ENCODE measurements at places on chromosomes 11 and 22. TPM values are rescaled to one million over a fixed set of nuclear protein-coding genes. Genes with fewer than 3 reads are reported as not detected.

NCF4 gene
- not detected for total RNA-seq

- no peak for DNase-seq
Observed at GRCh38 chr22:25090225-25090890, 109.3 kb upstream of the CRYBB3 start.

OR52I2 gene
- total RNA-seq: not detected

LRRC32 gene
- total RNA-seq: 13.4 TPM

FGF19 gene
- total RNA-seq: not detected

DNA sequence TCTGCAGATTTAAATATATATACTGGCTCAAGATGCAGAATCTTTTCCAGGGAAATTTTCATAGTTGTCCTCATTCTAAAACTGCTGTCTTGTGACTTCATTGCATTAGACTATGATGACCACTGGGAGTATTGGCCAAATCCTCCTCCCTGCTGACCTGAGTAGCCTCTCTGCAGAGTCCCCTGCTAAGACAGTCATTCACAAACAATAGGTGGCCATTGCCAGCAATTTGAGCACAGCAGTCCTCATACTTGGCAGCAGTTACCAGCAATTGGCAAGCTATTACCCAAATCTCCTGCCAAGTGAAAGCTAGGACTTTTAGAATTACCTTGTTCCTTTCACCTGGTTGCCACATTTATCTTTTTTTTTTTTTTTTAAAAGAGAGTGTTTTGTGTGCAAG lies 325.8 kb downstream of the FAT3 start:
- no peak for DNase-seq

PPP1R14B gene
- 418 TPM for total RNA-seq

DNA sequence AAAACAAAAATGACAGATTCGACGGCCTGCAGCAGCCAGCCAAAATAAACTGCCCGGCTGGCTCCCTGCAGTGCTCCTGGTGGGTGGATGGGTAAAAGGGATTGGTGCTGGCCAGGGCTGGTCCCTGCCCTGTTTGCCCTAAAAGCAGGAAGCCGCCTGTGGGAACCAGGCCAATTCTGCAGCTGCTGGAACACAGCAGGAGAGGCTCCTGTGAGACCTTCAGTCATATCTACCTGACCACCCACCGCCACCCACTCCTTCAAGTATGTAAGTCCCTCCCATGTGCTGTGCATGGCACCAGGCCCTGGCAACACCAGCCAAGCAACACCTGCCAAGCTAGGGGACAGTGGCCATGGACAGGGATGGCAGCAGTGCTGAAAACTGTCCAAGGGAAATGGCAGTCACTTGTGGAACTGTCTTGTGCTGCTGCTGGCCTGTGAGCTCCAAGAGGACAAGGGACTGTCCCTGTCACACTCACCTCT lies 48.7 kb upstream of the ARFGAP3 start:
- DNase-seq: no peak

DNA sequence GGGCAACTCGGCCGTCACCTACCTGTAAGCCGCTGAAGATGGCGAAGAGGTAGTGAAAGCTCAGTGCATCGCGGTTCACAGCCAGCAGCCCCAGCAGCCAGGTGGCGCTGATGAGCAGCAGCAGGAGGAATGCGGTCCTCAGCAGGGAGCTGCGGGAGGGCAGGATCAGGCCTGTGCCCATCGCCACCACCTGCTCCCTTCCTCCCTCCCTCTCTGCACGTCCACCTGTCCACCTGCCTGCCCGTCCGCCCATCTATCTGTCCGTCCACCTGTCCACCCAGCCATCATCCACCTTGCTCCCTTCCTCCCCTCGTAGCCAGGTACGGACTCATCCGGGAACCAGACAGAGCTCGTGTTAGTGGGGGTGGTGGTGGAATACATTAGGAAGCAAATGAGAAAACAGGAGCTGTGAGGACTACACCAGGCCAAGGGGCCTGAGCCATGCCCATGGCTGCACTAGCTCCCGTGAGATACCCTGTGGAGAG lies 32.2 kb downstream of the TRMU start:
- DNase-seq: peak; percentile 33

GRCh38 chr11:72673943-72674828 lies at the start of gene PDE2A:
TSS of gene PDE2A (minus strand) at chr11:72674422. CDS start at chr11:72674207, 215 bp downstream.
- no peak for DNase-seq

DNA sequence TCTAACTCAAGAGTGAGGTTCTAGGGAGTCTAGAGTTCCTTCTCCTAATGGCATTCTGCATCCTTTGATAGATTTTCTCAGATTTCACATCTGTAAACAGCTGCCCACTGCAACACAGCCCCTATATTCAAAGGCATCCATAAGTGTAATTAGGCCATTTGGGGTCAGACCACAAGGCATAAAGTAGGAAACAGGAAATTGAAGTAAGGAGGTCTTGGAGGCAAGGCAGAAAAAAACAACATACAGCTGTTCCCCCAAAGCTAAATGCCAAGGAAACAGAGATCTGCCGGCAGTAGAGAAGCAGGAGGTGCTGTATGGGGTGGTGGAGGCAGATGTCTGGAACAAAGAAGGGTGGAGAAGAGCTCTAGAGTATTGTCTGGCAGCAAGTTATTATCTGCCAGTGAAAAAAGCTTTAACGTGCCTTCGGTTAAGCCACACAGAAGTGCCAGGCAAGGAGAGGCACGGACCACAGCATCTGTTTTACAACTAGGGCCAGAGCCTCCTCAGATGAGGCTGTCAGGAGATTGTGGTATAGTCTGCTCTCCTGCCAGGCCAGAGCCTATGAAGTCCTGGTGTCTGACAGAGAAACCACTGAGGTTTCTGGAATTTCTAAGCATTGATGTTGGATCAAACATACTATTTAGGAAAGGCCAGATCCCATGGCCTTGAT lies 100.2 kb upstream of the CHRM4 start:
- DNase-seq: no peak

DNA sequence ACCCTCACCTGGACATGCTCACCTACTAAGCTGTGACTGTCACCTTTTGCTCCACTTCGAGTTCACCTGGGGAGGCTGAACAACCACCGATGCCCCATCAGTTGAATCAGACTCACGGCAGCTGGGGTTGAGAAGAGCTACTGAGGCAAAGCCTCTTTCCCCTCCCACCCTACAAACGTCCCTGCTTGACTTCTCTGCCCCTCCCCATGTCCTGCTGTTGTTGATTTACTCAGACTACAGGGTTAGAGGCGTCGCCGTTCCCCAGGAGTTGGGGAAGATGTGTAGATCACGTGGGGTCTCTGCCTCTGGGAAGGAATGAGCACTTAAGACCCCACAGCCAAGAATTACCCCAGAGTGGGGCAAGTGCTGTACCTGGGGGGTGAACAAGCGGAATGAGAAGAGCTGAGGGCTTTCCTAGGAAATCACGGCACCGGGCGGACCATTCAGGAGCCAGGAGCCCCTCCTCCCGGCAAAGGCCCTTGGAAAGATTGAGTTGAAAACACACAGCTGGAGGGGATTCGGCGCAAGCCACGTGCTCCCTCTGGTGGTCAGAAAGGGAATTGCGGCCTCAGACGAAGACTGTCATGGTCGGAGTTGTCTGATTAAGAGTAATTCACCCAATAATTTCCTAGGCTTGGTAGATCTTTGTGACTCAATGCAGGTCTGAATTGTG lies 7.0 kb downstream of the FXYD2 start:
- peak; percentile 65 for DNase-seq

GRCh38 chr11:57287884-57288283 lies 36.9 kb downstream of the TNKS1BP1 start:
- no peak for DNase-seq

- DNase-seq: no peak
Observed at GRCh38 chr22:48453171-48453570, 1374.5 kb downstream of the BRD1 start.

- peak; percentile 81 for DNase-seq
Observed at GRCh38 chr11:68212421-68213134, 518 bp downstream of the KMT5B start.

KRTAP5-7 gene
- not detected for total RNA-seq

TTC36 gene
- total RNA-seq: not detected

DNA sequence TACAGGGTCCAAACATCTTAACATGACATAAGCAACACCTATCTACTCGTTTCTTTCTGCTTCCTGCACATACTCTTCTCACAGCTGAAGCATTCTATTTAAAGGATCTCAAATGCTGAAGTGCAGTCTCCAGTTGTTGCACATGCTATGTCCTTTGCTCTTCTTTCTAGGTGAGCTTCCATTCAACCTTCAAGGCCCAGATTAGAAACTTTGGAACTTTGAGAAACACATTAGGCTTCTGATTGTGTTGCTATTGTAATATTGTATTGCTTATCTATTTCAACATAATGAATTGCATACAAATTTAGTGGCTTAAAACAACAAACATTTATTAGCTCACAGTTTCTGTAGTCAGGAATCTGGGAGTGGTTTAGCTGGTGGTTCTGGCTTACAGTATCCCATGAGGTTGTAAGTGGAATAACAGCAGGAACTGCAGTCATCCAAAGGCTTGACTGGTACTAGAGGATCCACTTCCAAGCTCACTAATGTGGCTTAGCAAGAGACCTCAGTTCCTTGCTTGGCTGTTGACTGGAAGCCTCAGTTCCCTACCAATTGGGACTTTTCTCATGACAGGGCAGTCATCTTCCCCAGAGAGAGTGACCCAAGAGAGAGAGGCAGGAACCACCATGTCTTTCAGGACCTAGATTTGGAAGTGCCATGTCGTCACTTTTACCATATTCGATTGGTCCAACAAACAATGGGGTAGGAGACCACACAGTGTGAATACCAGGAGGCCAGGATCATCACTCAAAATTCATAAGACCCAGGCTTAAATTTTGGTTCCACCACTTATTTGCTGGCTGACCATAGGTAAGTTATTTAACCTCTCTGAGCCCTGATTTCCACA lies 27.2 kb upstream of the RASSF10 start:
- DNase-seq: no peak

DNA sequence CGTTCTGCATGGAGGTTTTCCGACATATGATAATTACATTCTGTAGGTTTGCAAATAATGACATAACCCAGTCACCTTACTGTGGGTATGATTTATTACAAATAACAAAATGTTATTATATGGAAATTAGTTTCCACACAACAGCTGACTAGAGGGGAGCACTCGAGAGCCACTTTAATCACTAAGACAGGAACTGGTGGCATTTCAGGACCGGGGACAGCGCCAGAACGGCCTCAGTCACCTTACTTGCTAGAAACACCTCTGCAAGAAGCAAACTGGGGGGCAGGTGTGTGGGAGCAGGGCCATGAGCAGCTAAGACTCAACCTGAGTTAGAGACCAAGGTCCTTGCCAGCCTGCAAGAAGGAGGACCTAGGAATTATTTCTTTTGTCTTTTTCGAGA lies 199.9 kb downstream of the DSCAML1 start:
- DNase-seq: peak; percentile 33

- DNase-seq: peak; percentile 31
Observed at GRCh38 chr11:78414321-78415051, 3.1 kb downstream of the GAB2 start.

- DNase-seq: no peak
Observed at GRCh38 chr11:72491001-72491400, 56.7 kb upstream of the CLPB start.

DNA sequence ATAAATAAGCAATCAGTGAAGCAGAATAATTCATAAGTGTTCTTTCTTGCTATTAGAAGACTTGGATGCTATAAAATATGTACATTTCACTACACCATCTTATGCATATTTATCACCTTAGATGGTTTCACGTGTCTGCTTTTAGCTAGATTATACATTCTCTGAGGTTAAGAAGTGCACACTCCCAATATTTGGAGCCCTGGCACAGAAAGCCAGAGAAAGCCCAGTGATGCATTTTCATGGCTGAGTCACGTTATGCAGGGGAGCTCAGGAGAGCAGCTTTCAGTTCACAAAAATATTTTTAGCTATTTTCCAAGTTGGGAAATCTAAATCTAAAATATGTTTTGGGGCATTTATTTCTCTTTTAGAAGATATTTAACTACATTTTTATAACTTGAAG lies 5.1 kb upstream of the TP53AIP1 start:
- DNase-seq: no peak

DNA sequence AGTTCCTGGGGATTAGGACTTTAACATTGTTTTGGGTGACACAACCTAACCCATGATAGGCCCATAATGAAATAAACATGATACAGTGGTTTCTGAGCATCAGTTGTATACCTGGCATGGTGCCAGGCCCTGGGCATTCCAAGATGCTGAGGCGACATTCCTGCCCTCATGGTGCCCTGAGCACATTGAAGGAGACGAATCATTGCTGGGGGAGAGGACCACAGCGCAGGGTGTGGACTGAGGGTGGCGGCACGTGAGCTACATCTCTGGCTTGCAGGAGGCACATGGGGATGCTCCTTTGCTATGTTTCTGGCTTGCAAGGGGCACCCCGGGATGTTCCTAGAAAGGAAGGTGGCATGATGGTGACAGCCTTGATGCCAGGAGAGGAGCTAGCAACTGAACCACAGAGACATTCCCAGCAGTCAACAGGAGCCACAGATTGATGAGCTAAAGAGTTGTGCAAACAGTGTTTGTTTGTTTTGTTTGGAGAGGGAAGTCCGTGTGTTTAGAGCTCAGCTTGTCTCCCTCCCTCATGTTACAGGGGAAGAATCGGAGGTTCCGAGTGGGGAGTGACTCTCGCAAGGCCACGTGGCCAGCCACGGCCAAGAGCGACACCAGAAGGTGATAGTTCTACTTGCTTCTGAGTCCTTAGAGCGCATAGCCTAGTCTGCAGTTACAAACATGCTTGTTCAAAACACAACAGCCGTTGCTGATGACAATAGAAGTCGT lies 106.4 kb downstream of the MIAT start:
- DNase-seq: peak; percentile 49

GRCh38 chr11:2312232-2313042 lies 10.6 kb downstream of the TSPAN32 start:
- peak; percentile 96 for DNase-seq

DNA sequence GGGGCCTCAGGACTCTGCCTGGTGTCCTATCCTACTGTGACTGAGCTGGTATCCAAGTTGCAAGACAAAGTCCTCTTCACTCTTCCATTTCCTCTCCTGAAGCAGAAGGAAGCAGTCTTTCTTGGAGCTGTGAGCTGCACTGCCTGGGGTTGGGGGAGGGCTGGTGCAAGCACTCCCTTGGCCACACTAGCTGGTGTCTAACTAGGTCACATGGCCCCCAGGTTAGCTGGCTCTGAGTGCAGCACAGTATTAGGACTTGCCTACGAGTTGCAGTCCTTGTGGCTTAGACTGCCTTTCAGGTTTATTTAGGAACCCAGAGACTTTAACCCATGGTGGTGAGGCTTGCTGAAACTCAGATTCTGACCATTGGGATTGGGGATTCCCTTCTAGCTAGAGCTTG lies 138.9 kb downstream of the NELL1 start:
- no peak for DNase-seq

METTL15 gene
- total RNA-seq: 14.0 TPM

GRCh38 chr11:73248526-73249185 lies 23.5 kb upstream of the P2RY6 start:
- DNase-seq: no peak

DNA sequence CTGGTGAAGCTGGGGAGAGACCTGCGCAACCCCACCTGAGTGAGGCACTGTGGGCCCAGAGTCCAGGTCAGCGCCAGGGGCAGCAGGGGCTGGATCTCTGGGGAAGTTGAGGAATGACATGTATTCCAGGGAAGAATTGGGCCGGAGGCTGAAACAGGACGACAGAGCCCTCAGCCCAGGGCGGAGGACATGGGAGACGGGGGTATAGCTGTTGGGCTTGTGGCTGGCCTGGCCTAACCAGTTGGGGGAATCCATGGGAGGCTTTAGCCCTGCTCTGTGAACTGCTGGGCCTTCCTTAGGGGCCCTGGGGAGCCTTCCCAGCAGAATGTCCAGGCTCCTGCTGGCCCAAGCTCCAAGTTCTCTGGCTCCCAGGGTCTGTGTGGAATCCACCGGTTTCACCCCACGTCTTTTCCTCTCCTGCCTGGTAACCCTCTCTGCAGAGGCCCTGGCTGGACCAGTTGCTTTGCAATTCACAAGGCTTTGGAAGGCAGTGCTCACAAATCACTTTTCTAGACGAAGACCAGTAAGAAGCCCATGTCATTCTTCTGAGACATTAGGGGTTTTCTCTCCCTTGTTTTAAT lies 50.4 kb upstream of the KCNQ1OT1 start:
- no peak for DNase-seq
